CD4-positive, alpha-beta T cell treated with Interleukin-10 for 1 hour (primary cell): ENCODE measurements at places on chromosomes 16 and 17.

- DNase-seq, result no peak
Observed at GRCh38 chr17:29933379-29933778, 3.4 kb upstream of the SSH2 start.

DNA sequence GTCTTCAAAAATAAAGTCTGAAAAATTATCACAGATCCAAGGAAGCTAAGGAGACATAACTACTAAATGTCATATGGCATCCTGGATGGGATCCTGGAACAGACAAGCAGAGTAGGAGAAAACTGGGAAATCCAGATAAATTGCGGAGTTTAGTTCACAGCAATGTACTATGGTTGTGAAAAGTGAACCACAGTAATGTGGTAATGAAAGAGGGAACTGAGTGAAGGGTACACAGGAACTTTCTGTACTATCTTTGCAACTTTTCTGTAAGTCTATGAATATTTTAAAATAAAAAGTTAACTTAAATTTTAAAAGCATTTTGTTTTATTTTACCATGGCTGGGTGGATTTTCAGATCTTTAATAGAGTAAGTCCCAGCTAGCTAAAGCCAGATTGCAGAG lies 16.3 kb downstream of the SLFN12L start:
- DNase-seq, result no peak

GRCh38 chr17:17360087-17360730 lies 57.0 kb downstream of the NT5M start:
- DNase-seq, result no peak

DNA sequence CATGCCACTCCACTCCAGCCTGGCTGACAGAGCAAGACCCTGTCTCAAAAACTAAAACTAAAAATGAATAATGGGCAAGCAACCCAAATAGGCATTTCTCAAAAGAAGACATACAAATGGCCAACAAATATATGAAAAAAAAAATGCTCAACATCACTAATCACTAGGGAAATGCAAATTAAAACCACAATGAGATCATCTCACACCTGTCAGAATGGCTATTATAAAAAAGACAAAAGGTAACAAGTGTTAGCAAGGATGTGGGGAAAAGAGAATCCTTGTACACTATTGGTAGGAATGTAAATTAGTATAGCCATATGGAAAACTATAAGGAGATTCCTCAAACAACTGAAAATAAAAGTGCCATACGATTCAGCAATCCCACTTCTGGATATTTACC lies 7.1 kb upstream of the ERCC4 start:
- no peak for DNase-seq

- peak; percentile 14 for DNase-seq
Observed at GRCh38 chr16:68469796-68470460, 21.6 kb upstream of the SMPD3 start.

GRCh38 chr17:59892251-59892923 lies 356 bp downstream of the TUBD1 start:
- no peak for DNase-seq

DNA sequence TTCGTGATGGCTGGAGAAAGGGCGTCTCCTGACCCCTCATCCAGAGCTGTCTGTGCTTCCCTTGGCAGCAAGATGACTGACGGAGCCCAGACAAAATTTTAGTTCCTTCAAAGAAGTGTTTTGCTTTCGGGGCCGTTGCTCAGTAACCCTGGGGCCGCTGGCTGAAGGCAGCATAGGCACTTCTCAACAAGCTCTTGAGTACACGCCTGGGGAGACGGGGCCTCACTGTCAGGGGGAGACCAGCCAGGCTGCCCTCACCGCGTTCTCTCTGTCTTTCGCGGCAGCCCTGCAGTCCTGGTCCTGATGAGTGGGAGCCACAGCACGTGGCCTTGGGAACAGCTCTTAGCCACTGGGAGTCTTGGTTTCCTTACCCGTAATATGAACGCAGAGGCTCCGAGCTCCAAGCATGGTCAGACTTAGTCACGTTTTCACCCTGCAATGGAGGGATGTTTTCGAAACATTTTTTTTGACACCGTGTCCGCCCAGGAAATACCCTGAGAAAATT lies 86.0 kb downstream of the IRF8 start:
- DNase-seq, result peak; percentile 15

DNA sequence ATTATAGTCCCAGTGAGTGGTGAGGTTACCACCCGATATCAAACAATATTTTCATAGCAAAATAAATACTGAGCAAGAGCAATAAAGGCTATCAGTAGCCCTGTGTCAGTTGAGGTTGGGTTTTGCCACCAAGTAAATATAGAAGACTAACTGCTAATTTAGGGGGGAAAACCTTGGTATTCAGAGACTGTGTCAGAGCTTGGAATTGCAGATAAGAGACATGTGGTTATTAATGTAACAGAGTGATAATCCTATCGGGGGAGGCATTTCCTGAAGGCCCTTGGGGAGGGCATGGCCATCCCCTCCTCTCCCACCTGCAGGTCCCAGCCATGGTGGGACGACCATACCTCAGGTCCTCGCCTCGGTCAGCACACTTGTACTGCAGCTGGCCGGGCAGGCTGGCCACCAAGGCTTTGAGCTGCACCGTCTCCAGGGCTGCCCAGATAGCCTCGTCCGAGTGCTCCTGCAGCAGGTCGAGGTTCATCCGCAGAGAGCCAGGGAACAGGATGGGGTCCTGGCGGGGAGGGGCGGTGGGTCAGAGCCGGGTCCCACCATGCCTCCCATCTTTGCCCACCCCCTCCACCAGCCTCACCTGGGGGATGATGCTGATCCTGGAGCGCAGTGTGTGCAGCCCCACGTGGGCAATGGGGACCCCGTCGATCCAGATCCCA lies 68.9 kb downstream of the ABCC6 start:
- no peak for DNase-seq

DNA sequence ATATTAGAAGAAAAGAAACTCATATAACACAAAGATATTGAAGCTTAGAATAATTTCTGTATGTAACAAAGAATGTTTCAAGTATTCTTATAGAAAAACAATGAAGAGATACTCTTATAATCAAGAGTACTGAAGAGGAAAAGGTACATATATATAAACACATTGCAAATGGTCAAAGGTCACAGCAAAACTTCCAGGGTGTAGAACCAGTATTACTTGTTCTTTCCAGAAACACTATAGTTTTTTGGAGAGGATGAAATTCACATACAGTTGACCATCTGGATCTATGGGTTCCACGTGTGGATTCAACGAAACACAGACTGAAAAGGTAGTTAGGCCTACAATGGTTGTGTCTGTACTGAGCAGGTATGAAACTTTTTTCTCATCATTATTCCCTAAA lies 22.6 kb downstream of the PRPSAP1 start:
- no peak for DNase-seq
